Osteoblast (primary cell): ENCODE measurements at places on chromosomes 7 and 10. TPM values are rescaled to one million over a fixed set of nuclear protein-coding genes. Genes with fewer than 3 reads are reported as not detected.

DNA sequence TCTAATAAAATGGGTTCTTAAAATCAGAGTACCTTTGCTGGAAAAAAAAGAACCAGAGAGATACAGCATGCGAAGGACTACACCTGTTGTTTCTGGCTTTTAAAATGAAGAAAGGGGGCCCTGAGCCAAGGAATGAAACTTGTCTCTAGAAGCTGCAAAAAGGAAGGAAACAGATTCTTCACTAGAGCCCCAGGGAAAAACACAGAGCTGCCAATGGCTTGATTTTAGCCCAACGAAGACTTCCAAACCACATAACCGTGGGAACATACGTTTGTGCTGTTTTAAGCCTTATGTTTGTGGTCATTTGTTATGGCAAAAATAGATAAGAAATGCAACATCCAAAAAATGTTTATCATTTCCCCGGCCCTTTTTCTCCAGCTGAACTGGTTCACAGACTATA, 780.0 kb downstream of the SORCS1 start:
- no peak for DNase-seq

DNA sequence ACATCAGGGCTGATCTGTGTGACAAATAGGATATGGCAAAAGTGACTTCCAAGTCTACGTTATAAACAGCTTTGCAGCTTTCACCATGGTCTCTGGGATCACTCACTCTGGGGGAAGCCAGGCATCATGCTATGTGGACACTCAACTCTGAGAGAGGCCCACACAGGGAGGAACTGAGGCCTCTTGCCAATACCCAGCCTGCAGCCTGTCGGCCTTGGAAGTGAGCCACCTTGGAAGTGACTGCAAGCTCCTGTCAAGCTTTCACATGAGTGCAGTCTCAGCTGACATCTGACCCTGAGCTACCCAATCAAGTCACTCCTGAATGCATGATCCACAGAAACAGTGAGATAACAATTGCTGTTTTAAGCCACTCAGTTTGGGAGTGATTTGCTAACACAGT, 56.5 kb downstream of the MMRN2 start:
- DNase-seq, result no peak

GRCh38 chr10:19970717-19971116, 154.5 kb downstream of the PLXDC2 start:
- no peak for DNase-seq

GRCh38 chr7:127803626-127804025, 151.6 kb downstream of the SND1 start:
- DNase-seq, result no peak

DNA sequence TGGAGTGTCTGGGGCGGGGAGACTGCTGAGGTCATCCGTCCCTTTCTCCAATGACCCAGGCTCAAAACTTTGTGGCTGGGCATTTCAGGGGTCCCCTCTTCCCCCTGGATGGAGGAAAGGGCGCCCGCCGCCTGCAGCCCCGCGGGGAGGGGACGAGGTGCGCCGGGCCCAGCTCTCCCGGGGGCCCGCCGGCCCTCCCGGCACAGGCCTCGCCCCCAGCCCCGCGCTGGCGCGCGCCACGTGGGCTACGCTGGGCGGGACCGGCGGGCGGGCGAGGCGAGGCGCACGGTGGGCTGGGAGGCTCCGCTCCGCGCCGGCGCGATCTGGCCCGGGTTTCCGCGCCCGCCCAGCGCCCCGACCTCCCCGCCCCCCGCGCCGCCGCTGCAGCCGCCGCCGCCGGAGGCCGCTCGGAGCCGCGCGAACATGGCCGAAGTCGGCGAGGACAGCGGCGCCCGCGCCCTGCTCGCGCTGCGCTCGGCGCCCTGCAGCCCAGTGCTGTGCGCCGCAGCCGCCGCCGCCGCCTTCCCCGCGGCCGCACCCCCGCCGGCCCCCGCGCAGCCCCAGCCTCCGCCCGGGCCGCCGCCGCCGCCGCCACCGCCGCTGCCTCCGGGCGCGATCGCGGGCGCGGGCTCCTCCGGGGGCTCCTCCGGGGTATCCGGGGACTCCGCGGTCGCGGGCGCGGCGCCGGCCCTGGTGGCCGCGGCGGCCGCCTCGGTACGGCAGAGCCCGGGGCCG, at the start of gene FOXK1:
TSS of gene FOXK1 (plus strand) at position 410 of the 735 bp plus-strand sequence. CDS start at position 424, 14 bp downstream.
- peak; percentile 97 for DNase-seq

DNA sequence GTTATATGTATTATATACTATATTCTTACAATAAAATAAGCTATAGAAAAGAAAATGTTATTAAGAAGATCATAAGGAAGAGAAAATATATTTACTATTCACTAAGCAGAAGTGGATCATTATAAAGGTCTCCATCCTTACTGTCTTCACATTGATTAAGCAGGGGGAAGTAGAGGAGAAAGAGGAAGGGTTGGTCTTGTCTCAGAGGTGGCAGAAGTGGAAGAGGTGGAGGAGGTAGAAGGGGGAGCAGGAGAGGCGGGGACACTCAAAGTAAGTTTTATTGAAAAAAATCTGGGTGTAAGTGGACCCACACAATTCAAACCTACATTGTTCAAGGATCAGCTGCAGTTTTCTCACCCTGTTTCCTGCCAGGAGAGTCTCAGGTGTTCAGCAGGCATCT, 28.9 kb upstream of the ERCC6 start:
- no peak for DNase-seq

- DNase-seq, result no peak
Observed at GRCh38 chr7:106865130-106866041, at the start of gene PIK3CG. Gene PIK3CG, plus strand, starts transcription at chr7:106865282. Its CDS starts 2,280 bp downstream, at chr7:106867562.

DNA sequence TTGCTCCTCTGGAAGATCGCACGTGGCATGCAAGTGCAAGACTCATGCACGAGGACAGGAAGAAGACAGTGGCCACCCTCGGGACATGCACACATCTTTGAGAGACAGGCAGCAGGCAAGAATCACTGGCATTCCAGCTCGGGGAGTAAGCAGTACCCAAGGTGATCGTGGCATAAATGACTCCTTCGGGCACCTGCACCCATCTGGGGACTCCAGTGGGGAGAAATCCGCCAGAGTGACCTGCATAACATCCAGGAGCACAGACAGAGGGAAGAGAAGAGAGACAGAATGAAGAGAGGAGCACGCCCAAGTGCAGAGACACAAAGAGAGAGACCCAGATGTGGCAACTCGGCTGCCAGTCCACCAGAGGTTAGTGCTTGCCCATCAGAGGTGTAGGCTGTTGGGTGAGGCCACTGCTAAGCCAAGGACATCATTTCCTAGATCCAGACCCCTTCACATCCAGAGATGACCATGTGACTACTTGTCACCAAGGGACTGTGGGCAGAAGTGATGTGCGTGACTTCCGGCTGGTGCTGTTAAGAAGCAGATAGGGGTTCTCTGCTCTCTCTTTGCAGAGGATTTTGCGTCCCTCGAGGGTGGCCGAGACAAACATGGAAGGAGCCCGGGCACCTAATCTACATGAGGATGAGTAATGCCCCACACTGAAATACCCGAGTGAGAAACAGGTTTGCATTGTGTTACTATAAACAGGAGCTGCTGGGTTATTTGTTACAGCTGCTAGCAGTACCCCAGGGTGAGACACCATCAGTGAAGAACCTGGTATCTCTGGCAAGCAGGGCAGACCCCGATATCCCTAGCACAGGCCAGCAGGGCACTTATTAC, 80.6 kb downstream of the VWA2 start:
- DNase-seq, result no peak

GRCh38 chr10:3538656-3539531, 246.1 kb downstream of the KLF6 start:
- DNase-seq, result peak; percentile 96

DNA sequence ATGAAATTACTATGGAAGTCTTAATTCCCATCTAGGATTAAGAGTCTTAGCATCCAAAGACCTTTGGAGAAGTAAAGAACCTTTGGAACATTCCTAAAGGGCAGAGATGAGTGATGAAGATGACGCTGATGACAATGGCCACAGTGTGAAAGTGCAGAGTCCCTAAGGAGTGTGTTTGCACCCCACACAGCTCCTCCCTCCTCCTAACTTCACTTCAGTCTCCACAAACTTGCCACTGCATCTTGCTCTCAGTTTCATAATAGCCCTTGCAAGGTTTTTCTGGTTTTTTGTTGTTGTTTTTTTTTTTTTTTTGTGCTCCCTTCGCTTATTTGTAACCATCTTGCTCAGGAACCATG, 117.5 kb upstream of the ANLN start:
- no peak for DNase-seq

GIMAP8 gene
- total RNA-seq, result not detected in 2 replicates

PRF1 gene
- total RNA-seq, result not detected in 2 replicates

UBTD1 gene
- total RNA-seq, result 29.0 and 32.7 TPM in 2 replicates
